ENCODE measurements at places on chromosomes 1 and 21. TPM values are rescaled to one million over a fixed set of nuclear protein-coding genes. Genes with fewer than 3 reads are reported as not detected.
A peak's percentile ranks its signal among the peaks of the same experiment; 100 is the strongest.

DNA sequence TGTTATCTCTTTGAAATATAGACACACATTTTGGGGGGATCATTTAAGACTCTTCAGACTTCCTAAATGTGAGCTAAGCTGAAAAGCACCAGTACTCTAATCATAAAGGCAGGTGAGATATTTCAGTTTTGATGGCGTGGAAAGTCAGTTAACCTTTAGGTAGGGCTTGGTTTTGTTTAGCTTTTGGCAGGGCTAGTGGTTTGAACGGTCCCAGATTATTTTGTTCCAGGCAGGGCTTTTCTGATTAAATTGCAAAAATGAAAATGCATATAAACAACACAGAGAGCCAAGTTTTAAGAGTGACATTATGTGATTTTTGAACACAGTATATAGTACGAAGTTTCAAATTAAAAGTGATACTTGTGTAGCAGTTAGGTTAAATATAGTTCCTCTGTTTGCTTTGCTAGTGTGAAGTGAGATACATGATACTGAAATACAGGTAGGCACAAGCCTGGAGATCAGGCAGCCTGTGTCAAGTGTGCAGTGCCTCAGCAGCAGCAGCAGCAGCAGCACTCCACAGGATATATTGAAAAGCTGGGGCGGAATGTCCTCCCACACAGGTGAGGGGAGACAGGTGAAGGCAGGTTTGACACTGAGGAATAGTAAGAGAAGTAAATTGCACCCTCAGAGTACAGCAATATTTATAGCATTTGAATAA lies 47.4 kb downstream of the CAMTA1 start:
- DNase-seq, result no peak

PCP4 gene
- total RNA-seq, result not detected

DNA sequence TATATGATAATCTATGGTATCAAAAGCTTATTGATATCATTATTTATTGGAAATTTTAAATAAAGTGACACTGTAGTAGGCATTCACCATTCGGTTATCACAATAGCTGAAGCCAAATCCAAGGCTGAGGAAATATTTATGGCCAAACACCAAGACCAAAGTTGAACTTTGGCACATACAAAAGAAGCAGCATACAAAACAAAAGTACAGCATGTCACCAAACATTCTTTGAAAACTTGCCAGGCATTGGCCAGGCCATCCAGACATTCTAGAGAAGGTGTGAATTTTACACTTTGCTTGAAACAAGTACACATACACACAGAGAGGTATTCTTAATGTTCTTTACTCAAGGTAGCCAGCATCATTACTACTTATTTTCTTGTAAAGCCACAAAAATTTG lies 544.4 kb upstream of the CXADR start:
- no peak for DNase-seq

DNA sequence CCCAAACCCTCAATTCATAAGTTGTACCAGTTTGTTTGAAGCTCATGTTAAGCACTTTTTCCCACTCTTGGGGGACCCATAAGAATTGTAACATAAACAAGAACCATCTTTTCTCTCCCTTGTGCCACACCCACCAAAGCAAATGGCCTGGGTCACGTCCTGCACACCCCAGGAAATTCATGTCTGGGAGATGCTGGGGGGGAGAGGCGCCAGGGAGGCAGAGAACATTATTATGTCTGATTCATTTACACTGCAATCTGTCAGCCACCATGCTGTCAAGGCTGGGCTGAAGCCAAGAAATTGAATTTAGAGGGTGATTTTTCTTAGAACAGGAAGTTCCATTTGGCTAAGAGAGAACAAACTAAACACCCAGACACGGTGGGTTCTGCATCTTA lies 37.2 kb upstream of the IPO9 start:
- peak; percentile 74 for DNase-seq

GRCh38 chr1:220219865-220220698 lies 52.2 kb downstream of the RAB3GAP2 start:
- DNase-seq, result no peak

GRCh38 chr1:24641646-24642151 lies 1.4 kb upstream of the SRRM1 start:
- peak; percentile 36 for DNase-seq

GRCh38 chr1:35564037-35564883 lies 6.7 kb downstream of the NCDN start:
- peak; percentile 84 for DNase-seq

FLG2 gene
- total RNA-seq, result not detected

GRCh38 chr1:111988743-111989453 lies 570 bp downstream of the KCND3 start:
- DNase-seq, result no peak

AGT gene
- total RNA-seq, result 1.1 TPM

ERO1B gene
- 1.5 TPM for total RNA-seq

OR2L8 gene
- not detected for total RNA-seq

HSPA6 gene
- 0.45 TPM for total RNA-seq

DNA sequence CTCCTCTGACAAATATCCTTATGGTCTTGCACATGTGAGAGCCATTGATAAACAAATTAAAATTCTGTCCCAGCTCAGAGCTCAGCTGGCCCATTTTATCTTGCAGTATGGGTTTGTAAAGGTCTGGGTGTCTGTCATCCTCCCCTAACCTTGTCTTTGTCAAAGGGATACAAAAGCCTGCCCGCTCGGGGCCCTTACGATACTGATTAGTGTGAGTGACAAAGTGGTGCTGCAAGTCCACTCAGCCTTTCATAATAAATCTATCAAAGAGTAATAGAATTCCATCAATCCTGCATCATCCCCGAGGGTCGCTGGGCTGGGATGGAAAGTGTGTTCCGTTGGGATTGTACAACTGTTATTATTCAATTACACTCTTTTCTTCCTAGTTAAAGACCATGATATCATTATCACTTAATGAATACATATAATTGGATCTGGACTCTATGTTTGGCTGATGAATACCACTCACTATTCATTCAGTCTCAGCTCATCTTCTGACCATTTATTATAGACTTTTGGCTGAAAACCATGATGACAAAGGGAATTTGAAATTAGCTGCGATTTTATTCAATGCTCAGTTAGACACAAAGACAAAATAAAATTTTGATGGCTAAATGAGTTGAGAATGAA lies 122.5 kb upstream of the FOXD3 start:
- DNase-seq, result no peak

SAMD13 gene
- total RNA-seq, result 1.4 TPM

LDLRAD2 gene
- total RNA-seq, result 0.09 TPM

- DNase-seq, result no peak
These were observed 130.9 kb downstream of the DMRTB1 start for GRCh38 chr1:53590104-53590503.

ATAD3A gene
- total RNA-seq, result 35.6 TPM

G0S2 gene
- total RNA-seq, result 146 TPM

GRCh38 chr21:36624105-36624504 lies 74.8 kb upstream of the SIM2 start:
- DNase-seq, result no peak

DNA sequence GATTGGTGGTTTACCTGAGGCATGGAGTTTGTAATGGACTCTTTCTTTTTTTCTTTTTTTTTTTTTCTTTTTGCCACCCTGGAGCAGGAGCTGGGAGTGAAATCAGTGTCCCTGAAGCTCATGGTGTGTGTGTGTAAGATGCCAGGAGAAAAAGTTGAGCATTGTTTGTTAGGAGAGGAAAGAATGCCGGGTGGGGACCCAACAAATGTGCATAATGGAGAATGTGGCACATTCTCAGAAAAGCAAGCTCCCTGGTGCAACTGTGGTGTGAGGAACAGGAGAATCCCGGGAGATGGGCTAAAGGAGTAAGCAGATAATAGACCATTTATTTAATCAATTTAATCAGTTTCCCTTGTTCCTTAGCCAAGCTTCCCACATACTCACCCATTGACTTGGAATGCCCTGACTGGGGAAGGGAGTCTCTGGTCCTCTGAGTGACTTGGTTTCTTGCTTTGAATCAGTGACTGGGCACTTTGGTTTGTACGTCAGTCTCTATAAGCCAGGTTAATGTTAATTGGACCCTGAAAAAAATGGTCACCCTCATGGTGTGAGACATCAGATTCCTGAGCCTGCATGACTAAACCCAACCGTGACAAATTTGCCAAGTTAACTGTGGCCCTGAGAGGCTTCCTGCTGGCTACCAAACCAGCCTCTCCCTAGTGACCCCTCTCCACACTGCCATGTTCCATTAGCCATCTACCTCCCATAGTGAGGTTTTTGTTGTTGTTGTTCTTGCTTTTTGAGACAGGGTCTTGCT lies 43.9 kb upstream of the ITPKB start:
- DNase-seq, result no peak

HHIPL2 gene
- total RNA-seq, result 0.18 TPM

GRCh38 chr21:45060675-45061311 lies 13.6 kb upstream of the ADARB1 start:
- DNase-seq, result no peak

DNA sequence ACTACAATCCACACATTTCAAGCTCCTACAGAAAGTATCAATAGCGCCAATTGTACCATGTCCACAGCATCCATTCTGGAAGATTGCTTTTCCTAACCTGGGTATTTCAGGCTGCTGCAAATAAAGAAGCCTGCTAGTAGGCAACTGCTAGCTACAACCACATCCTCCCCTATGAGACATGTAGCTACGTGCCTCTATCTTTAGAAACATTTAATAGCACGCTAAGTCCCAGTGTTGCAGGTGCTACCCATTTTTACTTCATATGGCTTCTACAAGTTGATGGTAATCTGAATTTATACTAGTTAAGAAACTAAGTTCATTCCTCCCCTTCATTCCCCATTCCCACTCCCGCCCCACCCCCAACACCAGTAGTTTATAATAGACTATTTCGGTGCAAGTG lies 7.4 kb upstream of the AMPD1 start:
- no peak for DNase-seq

DNA sequence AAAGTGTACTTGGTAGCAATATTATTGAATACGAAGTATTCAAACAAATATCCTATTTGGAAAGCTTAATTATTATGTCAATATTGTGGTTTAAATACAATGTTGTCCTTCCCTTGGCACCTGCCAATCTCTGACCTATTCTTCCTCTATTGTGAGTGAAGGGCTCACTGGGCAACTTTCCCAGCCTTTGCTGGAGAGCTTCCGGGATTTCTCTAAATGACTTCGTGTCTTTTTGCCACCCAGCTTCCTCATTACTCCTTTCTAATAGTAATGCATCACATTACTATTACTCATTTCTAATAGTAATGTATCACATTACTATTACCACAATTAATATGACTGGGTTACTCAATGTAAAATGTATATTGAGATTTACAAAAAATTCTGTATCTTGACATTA lies 880.6 kb downstream of the BRINP3 start:
- DNase-seq, result no peak

GRCh38 chr21:37665230-37666024 lies 250.8 kb downstream of the KCNJ6 start:
- DNase-seq, result peak; percentile 76

DNALI1 gene
- total RNA-seq, result 13.7 TPM

DNA sequence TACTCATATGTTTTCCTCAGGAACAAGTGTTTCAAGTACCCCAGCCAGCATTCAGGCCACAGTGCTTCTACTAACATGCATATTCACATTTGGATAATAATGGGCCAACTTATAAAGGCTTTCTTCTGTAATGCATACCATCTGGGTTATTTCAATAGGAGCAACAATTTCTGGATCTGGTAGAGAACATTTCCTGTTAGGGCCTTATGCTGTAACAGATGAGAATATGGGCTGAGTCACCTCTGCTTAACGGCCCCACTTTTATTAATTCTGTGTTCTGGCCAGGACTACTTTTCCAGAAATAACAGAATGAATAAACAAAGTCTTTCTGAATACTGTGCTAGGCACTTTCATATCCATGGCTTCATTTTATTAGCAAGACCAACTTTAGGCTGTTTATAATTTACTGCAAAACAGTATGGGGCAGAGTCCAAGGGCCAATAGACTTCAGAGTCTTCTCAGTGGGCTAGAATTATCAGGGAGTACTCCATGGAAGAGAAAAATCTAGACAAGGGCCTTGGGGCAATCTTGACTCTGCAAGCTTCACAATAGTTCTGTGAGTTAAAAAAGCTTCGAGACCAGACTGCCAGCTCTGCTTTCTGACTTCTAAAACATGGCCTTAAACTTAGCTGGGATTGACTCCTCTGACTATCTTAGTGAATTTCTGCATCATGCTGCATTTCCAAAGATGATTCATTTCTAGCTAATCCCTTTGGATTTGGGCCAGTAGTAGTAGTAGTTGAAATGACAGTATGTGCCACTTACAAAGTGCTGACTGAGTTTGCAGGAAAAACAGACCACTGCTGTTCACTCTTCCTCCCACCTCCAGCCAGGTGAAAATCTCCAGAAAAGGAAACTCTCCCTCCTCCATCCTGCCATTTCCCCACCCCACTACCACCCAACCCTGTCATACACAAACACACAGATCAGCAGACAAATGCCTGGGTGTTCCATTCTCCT lies 8.2 kb upstream of the SSX2IP start:
- DNase-seq, result peak; percentile 96

DNA sequence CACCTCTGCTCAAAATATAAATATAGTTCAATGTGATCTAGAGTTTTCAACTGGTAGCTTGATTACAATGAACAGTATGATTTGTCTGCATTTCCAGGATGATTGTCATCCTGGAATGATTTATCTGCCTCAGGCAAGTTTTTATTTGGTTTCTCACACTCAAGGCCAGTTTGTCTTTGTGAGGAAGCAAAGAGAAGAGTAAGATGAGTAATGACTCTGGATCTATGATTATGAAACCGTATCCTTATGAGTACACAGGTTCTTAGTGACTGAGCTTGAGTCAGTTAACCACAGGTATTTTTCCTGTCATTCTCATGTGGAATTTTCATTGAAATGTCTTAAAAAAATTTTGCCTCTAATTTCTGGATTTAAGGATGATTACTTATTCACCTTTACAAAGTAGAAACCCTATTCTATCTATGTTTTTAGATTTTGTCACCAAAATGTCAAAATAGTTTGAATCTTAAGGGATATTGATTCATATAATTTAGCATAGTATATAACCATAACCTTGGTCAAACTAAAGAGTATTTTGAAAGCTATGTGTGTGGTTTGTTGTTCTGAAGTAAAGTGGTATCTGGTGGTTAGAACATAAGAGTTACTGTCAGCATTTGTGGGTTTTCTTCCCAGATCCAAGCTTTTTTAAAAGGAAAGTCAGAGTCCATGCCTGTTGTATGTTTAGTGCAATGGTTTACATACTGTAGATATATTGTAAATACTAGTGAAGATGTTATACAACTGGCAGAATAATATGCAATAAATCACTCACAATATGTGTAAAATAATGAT lies 145.0 kb downstream of the RASAL2 start:
- peak; percentile 97 for DNase-seq

GRCh38 chr1:211361202-211361601 lies 34.6 kb downstream of the TRAF5 start:
- DNase-seq, result no peak

DNA sequence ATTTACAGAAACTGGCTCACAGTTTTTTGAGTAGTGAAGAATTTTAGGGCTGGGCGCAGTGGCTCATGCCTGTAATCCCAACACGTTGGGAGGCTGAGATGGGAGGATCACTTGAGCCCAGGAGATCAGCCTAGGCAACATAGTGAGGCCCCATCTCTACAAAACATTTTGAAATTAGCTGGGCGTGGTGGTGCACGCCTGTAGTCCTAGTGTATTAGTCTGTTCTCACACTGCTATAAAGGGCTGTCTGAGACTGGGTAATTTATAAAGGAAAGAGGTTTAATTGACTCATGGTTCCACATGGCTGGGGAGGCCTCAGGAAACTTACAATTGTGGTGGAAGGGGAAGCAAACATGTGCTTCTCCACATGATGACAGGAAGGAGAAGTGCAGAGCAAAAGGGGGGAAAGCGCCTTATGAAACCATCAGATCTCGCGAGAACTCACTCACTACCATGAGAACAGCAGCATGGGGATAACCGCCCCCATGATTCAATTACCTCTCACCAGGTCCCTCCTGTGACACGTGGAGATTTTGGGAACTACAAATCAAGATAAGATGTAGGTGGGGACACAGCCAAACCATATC lies 24.4 kb upstream of the DYRK1A start:
- DNase-seq, result no peak

TTC22 gene
- total RNA-seq, result not detected

HSD11B1 gene
- 33.3 TPM for total RNA-seq

SLC45A3 gene
- total RNA-seq, result 1.7 TPM

All from fibroblast of the aortic adventitia (primary cell).